ENCODE measurements at places on chromosomes 2 and 18.

GRCh38 chr2:205403244-205403825, 279.0 kb upstream of the NRP2 start:
- DNase-seq, result no peak

DNA sequence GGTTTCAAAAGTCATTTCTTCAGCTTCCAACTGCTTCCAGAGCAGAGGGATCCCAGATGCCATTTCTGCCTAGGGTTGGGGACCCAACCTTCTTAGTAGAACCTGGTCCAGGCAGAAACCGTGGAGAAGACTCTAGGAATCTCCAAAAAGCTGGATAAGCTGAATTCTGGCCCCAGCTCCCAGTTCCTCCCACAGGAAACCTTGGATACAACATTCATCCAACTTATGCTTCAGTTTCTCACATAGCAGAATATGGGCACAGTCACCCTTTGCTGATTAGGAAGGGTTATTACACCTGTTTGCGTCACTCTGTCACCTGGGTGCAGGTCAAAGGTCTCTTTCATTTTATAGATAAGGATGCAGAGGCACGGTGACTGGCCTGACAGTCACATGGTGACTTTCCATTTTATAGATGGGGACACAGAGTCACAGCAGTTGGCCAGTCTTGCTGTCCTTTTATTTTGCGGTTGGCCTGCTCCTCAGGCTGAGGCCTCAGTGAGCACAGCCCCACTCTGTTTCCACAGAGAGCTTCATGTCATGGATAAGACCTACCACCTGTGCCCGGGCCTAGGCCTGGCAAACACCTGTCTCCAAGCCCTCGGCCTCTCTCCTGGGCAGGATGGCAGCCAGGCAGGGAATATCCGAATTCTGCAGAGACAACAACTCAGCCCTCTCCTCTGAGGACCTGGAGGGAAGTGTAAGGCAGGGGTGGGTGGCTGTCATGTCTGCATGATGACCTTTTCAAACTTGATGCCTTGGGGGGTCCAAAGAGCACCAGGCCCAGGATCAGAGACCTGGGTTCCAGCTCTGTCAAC, 148.8 kb downstream of the SMAD7 start:
- no peak for DNase-seq

- no peak for DNase-seq
These were observed 158.3 kb upstream of the PIEZO2 start for GRCh38 chr18:11307716-11308115.

DNA sequence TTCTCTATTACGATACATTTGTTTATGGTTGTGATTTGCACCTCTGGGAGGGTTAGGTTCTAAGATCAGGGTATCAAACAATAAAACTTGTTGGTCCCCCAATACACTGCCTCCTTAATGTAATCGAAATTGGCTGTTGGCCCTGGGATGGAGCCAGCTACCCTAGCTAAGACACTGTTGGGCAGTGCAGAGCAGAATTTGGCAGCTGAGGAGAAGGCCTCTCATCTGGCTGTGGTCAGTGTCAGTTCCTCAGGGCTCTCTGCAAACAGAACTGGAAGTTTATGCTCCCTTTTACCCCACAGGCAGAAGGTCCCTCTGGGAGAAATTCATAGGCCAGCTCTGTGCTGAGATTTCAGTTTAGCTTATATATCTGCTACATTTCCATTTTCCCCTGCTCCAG, 8.6 kb upstream of the HAAO start:
- no peak for DNase-seq

- DNase-seq, result no peak
These were observed 210.9 kb downstream of the TWIST2 start for GRCh38 chr2:239058766-239059165.

DNA sequence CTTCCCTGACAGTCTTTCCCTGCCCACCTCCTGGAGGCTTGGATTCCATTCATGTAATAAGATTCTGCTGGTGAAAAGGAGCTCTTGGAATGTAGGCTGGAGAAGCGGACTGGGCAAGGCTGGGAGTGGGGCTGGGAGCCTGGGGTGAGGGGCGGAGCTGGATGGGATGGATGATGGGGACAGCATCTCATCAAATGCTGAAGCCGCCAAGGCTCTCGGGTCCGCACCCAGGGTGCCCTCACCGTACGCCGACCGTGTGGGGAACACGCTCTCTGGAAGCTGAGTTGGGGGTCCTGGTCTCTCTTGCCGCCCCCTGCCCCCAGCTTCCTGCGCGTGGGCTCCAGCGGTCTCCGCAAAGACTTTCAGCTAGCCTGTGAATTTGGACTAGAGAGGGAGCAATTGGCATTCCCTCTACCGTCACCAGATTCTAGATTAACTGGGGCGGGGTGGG, 9.1 kb downstream of the RAX start:
- DNase-seq, result no peak

DNA sequence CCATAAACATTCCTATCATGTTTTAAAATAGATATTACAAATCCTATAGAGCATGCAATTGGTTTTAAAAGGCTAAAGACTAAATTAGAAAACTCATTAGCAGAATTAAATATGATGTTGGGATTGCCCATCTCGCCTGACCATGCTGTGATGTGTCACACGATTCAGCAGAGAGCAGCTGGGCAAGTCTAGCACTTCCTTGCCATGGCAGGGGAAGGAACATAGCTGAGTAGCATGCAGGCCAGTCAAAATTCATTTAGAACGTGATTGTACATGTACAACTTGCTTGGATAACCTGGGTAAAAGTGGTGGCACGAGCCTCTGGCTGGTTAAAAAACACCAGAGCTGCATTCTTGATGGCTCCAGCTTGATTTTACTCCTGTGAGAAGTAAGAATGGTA, 81.3 kb downstream of the SCN3A start:
- no peak for DNase-seq

DNA sequence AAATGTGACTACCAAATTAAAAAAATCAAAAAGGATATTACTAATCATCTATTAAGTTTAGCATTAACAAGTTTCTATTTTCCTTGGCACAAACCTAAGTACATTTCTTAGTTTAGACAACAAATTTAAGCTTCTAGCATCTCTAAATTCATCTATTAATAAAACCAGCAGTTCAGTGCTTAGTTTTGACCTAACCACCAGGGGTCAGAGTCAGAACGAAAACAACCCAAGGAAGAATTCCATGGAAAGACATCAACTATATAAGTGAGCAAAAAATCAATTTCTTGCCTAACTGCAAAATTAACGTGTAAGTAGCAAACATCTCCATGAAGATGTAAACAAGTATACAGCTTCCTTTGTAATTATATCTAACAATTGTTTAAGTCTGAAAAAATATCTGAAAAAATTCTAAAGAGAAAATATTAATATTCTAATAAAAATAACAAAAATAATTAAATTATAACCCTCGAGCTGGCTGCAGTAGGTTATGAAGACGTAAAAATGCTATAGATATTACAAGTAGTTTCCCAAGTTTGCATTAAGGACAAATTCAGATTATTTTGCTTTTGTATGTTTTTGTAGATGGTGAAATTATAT, 83.7 kb downstream of the CERKL start:
- no peak for DNase-seq

DNA sequence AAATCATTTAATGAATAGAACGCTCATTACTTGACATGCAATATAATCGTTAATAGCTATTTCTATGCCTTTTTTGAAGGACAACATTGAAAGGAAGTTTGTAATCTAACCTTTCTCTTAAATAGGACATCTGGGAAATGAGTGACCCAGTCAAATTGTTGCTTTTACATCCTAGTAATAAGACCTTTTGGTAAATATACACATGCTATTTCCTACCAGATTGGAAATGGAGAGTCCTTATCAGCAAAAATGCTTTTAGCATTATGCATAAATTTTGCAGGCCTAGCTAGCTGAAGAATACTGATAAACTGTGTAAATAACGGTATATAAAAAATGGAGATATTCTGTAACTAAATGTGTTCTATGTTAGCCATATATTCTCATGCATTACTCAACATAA, 567.3 kb upstream of the DSEL start:
- no peak for DNase-seq

GRCh38 chr2:34570266-34570872, 971.3 kb upstream of the FAM98A start:
- DNase-seq, result no peak

GRCh38 chr2:60844105-60844504, 37.3 kb upstream of the REL start:
- no peak for DNase-seq

DNA sequence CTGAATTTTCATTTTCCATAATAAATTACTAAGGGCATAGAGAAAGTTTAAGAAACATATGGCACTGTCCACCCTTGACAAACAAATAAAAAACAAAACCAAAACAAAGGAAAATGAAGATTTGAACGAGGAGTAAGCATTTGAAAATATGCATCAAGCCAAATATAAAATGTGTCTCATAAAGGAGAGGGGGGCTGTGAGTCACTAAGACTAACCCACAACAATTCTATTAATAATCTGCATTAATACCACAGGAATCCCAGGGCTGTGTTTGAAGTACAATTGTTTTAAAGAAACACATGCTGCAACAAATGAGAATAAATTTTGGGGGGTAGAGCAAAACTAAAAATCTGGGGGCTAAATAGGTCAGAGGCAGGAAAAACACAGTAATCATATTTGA, 53.8 kb upstream of the STK17B start:
- DNase-seq, result no peak

- no peak for DNase-seq
These were observed 74.7 kb upstream of the ETAA1 start for GRCh38 chr2:67322353-67323001.

- no peak for DNase-seq
These were observed 31.0 kb downstream of the MRPS9 start for GRCh38 chr2:105068875-105069274.

GRCh38 chr2:156505696-156506095, 69.5 kb downstream of the GPD2 start:
- no peak for DNase-seq
